ENCODE measurements at places on chromosomes 3 and 15.

DNA sequence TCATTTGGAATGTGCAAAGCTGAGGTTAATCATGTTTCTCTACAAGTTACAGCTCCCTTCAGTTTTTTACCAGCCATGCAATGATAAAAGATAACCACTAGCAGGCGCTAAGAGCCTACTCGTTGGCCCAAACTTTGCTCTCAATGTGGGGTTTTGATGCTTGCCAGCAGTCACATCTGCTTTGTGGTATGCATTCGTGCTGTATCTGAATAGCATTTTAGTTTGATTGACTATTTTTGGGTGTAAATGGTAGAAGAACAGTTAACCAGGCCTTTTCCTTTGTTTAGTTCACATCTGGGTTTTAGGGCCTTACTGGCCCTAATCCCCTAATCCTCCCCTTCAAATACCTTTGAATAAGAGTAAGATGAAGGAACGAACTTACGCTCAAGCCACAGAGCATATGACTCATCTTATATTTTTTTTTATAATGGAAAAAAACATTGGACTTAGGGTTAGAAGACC is 4.4 kb upstream of the CLDN11 start:
- DNase-seq: peak; percentile 10

DNA sequence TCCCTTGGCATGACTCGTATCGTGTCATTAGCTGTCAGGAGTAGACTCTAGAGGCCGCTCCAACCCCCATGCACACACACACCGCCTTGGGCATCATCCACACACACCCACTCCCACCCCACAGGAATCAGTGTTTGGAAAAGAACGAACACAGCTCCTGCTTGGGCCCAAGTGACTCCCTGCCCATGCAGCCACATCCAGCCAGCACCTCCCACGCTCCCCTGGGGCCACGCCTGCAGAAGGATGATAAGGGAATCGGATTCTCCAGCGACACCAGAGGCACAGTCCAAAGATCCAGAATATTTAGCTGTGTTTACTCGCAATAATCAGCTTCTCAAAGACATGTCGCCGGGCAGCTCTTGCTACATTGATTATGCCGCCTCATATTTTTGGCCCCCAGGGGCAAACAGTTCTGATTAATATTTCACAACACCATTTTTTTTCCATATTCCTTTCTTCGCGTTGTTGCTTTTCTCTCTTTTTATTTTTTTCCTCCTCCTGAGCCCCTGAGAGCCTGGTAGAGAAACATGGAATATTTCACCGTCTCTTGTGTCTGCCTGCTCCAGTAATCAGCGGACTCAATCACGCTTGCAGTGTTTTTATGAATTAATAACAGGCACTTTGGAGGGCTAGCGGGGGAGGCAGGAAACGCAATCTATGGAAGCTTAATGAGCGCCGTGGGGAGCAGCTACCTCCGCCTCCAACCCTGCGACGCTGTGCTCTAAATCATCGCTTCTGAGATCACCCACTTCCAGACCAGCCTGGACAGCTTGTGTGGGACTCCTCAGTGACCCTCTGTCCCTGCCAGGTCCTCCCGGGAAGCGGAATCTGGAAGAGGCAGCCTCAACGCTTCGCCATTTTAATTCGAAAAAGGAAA is 221.4 kb downstream of the TLE3 start:
- DNase-seq: no peak

GRCh38 chr3:73086071-73086494 is 24.6 kb downstream of the EBLN2 start:
- no peak for DNase-seq

DNA sequence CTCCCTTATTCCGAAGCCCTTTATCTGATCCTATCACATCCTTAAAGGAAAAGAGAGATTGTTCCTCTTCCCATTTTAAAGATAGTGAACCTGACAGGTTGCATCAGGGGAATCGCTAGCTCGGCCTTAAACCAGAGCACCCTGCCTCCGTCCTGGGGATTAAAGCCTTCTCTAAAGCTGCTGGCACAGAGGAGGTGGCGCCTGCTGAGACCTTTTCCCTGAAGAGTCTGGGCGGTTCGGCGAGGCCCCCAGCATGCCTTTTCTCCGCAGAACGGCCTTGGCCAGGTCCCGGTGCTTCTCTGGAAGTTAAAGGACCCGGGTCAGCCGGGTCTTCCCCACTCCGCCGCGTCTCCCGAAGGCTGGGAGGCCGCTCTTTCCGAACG is 593 bp downstream of the FAM219B start:
- no peak for DNase-seq

DNA sequence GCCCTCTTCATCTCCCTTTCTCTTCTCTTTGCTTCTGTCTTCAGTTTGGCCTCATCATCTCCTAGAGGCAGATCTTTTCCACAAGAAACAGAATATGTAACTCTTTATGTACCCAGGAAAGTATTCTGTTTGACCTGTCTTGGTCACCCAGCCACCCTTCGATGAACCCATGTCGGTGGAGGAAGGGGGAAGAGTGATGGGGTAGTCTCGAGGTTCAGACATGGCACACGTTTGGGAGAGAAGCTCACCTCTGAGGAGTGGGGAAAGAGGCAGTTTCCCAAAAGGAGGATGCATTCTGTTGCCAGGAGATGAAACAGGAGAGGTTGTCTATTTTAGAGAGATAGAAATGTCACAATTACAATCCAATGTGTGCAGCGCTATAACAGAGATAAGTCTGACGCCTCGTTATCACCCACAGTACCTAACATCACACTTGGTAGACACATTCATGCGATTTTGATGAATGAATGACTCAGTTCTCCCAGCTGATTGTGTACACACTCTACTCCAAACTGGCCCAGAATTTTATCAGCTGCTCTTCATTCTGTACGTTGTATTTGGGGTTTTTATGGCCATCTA is 722 bp upstream of the CCDC50 start:
- DNase-seq: no peak

DNA sequence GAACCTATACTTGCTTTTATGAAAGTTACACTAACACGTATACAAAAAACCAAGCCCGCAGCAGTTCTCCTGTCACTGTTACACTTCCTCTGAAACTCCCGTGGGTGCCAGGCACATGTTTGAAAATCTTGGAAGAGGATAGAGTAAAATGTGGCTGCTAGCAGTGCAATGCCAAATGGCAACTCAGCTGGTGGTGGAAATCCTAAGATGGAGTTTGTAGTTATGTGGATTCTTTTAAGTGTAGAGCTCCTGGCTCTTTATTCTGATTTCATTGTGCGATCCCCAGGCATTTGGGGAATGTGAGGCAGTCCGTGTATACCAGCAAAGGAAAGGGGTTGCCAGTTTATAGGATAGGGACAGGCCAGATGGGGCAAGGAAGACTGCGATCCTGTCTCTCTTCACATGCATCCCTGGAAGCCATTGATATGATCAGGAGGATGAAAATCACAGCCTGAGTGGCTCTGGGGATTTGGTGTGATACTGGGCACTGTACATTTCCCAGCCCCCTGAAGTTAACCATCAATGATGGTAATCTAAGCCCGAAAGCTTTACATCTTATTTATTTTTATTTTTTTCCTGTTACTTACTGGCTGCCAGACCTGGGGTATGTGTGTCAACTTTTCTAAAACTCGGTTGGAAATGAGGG is 1.1 kb downstream of the STAC start:
- DNase-seq: no peak

GRCh38 chr3:12986521-12986920 is 86.7 kb downstream of the IQSEC1 start:
- no peak for DNase-seq

DNA sequence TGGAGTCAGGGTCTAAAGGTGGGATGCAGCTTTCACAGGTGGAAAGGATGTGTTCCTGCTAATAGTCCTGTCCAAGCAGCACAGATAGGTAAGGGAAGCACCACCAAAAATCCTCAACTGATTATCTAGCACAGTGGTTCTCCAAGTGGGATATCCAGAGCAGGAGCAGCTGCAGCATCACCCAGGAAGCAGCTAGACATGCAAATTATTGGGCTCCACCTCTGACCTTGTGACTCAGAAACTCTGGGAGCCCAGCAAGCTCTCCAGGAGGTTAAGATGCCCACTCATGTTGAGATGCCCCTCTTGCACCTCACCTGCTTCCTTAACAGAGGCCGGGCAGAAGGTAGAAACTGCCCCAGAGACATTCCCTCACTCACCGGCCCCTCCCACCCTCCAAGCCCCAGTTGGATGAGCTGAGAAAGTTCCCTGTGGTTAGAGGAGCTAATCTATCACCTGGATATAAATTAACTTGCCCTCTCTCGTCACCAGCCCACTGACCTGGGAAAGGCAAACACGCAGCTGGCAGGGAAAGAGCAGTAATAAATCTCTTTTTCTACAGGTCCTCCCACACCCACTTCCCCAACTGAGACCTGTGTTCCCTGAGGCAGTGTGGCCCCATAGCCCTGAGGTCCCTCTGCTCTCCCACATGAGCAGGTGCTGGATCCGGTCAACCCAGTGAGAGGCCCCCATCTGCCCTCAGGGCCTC is 39.3 kb downstream of the ADCY5 start:
- DNase-seq: no peak

GRCh38 chr3:157624801-157625200 is 121.6 kb upstream of the VEPH1 start:
- DNase-seq: no peak

- no peak for DNase-seq
Measured at GRCh38 chr15:71654720-71655174, 155.6 kb upstream of the NR2E3 start.

- no peak for DNase-seq
Measured at GRCh38 chr3:42012383-42012934, 50.6 kb upstream of the ULK4 start.

GRCh38 chr15:96574782-96575181 is 244.3 kb downstream of the NR2F2 start:
- no peak for DNase-seq

- no peak for DNase-seq
Measured at GRCh38 chr3:126498929-126499328, 18.6 kb downstream of the UROC1 start.

DNA sequence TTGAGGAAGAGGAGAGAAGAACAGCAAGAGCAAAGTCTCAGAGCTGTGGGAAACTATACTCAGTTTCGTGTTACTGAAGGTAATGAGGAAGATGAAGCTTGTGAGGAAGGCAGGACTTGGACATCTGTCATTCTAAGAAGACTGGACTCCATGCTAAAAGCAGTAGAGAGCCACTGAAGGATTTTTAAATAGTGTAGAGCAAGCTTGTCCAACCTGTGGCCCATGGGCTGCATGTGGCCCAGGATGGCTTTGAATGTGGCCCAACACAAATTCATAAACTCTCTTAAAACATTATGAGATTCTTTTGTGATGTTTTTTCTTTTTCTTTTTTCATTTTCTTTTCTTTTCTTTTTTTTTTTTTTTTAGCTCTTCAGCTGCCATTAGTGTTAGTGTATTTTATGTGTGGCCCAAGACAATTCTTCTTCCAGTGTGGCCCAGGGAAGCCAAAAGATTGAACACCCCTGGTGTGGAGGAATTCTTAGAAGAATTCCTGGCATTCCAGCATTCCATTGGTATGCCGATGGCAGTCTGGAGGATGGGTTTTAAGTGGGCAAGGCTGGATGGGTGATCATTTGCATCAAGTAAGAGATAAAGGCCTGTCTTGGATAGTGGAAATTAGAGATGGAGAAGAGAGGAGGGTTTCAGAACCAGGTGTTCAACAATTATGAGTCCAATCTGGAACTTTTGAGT is 6.9 kb upstream of the NFKBIZ start:
- no peak for DNase-seq

DNA sequence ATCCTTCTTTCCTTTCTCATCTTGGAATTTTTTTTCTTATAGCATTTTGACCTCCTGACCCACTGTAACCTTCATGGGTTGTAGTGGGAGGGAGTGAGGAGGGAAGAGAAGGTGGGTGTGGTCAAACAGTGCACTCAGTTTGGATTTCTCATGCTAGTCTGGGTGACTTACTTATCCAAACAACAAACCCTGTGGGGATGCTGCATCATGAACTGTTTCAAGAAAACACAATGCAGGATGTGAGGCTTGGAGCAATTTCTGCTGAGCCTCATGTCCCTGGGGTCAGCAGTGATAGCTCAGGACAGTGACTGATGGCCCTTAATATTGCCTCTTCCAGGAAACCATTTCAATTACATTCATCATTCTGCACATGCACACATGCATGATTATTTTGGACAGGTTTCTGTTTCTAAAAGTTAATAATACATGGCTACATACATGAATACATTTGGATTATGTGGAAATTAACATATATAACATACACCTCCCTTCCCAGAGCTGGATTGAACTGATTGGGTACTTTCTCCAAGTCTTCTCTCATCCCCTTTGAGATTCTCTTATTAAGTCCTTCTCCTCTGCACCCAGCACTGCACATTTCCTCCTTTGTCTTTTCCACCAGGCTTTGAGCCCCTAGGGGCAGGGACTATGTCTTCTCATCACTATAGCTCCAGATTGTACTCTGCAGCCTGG is 61.2 kb downstream of the ADAMTSL3 start:
- no peak for DNase-seq

DNA sequence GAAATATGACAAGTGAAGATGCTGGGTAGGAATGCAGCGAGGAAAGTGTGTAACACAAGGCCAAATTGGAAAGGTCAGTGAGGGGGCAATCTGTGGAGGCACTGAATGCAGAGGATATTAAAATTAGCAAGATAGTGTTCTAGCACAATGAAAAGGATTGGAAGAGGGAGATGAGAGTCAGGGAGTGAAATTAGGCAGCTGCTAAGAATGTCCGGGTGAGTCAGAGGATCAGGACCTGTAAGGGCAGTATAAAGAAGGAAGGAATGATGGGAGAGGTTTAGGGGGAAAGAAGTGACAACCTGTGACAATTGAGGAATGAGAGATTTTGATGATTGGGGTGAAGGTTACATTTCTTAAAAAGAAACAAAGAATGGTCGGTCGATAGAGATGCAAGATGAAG is 103.5 kb downstream of the UBE3A start:
- no peak for DNase-seq

GRCh38 chr3:158573714-158574113 is 2.7 kb downstream of the MLF1 start:
- DNase-seq: no peak

GRCh38 chr3:108228286-108228685 is 6.1 kb upstream of the IFT57 start:
- no peak for DNase-seq

All from NCI-H1048 (cell line).